ENCODE measurements at places on chromosomes 2 and 18.
A peak's percentile ranks its signal among the peaks of the same experiment; 100 is the strongest.

DNA sequence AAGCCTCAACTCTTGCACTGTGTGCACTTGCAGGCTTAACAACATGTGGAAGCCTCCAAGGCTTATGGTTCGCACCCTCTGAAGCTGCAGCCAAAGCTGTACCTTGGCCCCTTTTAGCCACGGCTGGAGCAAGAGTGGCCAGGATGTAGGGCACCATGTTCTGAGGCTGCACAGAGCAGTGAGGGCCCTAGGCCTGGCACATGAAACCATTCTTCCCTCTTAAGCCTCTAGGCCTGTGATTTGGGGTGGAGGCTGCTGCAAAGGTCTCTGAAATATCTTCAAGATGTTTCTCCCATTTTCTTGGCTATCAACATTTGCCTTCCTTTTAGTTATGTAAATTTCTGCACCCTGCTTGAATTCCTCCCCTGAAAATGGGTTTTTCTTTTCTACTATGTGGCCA is 161.9 kb upstream of the SPATS2L start:
- DNase-seq: no peak

GRCh38 chr18:3985020-3985419 is 470.1 kb downstream of the DLGAP1 start:
- no peak for DNase-seq

GRCh38 chr2:176317199-176317598 is 48.0 kb downstream of the MTX2 start:
- no peak for DNase-seq

- peak; percentile 5 for DNase-seq
These were observed 76.0 kb downstream of the TGIF1 start for GRCh38 chr18:3525870-3526420.

GRCh38 chr2:218893349-218894150 is 12.9 kb downstream of the WNT10A start:
- DNase-seq: no peak

DNA sequence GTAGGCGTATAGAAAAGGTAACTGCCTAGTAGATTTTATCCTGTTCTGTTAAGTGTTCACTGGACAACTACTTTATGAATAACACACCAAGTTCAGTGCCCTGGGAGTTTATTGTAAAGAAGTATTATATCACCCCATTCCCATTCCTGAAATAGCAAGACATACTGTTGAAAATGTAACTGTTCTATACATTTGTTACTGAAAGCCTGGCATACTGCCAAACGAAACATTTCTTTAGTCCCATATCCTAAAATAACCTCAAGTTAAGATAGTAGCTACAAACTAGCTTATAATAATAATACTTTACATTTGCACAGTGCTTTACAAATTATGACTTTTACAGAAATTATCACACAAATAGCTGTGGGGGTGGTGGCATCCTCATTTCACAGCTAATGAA is 25.1 kb downstream of the SPDYA start:
- DNase-seq: no peak

Data from activated CD4-positive, CD25-positive, alpha-beta regulatory T cell treated with anti-CD3 and anti-CD28 coated beads, Interleukin-2, amount 50 U/mL, for 16 hours (primary cell).